ENCODE measurements at places on chromosomes 6 and 20.

DNA sequence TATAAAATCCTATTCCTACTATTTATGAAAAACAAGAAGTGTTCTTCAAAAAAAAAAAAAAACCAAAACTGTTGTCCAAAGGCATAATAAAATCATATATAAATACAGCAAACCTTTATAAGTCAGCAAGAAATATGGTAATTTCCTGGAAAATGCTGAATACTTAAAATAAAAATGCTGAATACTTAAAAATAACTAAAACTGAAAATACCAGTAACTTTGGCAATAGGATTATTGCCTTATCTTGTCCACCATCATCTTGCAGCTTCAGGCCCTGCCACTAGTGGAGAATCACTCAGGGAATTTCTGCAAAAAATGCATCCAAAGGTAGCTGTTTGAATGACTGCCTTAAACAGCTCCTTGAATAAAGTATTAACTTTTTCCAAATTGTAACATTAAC is 24.5 kb downstream of the CCNC start:
- no peak for DNase-seq

DNA sequence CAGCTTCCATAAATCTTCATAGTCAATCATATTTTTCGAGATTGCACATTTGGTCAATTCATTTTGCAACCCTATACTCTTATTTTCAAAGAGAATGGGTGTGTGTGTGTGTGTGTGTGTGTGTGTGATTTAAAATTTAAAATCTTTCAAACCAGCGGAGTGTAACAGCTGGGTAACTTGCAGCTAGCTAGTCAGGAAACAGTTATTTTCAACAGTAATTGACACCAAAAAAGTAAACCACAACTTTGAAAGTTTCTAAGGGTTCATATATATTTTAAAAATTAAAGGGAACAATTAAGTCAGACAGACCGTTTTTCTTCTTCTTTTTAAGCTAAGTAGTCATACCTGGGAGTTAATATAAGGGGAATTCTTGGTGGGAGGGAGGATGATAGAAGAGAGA is 57.0 kb downstream of the PRR18 start:
- no peak for DNase-seq

DNA sequence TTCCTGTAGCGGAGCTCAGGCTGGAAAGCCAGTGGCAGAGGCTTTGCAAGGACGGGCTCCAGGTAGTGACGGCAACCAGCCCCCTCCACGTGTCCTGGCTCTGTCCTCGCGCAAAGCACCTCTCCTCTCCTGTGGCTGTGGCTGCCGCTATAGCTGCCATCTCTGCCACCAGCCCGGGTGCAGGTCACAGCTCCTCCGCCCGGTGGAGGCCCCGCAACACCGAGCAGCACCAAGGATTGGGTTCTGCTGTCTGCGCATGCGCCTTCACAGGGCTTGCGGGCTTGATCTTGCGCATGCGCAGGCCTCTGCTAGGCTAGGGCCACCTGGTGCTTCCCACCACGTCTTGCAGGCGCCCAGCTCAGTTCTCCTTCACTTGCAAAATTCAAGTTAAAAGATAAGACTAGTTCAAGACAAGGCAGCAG is 625.4 kb downstream of the QKI start:
- peak; percentile 37 for DNase-seq

DNA sequence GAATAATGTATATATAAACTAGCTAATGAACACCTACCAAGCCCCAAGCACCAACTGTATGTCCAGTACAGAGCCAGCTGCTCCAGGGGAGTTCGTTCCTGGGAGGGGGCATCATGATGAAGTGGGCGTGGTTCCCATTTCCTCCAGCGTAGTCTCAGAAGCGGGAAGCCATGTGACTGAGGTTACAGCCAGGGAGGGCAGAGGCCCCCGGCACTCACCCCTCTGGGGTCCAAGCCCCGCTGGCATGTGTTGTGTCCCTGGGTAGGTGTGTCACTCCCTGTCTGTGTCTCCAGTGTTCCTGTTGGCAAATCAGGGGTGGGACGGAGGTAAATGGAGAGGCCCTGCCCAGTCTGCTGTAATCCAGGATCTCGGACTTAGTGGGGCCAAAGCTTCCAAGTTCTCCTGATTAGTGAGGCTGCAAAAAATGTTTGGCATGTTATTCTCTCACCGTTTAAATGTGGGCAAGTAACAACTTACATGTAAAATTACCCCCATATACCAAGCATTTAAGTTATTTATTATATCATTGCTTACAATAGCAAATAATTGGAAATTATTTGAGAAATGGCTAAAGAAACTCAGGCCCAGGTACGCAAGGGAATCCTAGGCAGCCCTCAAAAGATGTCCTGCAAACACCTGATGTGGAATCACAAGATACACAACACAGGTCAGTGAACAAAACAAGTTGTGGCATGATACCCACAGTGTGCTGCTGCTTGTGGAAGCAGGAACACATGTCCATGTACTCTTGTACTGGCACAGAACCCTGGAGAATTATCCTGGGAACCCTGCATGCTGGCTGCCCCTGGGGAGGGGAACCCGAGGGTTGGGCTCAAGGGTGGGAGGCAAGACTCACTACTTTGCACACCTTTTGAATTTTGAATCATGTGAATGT is 22.2 kb downstream of the FAM110A start:
- no peak for DNase-seq

DNA sequence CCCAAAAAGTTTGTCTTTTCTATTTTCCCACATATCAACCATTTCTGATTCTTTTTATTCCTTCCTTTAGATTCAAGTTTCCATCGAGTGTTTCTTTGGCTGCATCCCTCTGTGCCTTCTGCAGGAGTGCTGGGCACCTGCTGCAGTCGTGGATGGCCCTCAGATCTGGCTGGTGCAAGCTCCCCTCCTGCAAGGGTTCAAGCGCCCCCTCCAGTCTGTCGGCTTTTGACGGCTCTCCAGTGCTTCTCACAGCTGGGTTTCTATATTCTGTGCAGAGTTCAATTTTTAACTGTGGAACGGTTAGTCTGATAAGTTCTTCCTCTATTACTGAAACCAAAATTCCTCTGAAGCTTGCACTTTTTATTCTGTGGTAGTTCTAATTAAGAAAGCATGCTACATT is 132.1 kb downstream of the HUS1B start:
- DNase-seq: no peak

DNA sequence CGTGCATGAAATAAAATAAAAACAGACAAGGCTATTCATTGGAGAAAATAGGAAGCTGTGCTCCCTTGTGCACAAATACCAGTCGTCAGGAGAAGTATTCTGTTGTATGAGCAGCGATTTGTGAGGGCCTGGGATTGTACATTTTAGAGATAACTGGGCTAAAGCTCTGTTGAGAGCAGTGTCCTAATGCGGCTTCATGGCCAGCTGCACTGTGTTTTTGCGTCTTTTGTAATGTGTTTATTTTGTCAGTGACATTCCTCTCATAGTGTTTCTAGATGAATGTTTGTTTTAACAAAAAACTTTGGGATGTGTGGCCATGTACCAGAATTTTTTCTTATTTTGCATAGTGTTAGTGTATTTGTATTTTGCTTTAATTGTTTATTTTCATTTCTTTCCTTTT is 14.8 kb downstream of the ERMARD start:
- DNase-seq: no peak

DNA sequence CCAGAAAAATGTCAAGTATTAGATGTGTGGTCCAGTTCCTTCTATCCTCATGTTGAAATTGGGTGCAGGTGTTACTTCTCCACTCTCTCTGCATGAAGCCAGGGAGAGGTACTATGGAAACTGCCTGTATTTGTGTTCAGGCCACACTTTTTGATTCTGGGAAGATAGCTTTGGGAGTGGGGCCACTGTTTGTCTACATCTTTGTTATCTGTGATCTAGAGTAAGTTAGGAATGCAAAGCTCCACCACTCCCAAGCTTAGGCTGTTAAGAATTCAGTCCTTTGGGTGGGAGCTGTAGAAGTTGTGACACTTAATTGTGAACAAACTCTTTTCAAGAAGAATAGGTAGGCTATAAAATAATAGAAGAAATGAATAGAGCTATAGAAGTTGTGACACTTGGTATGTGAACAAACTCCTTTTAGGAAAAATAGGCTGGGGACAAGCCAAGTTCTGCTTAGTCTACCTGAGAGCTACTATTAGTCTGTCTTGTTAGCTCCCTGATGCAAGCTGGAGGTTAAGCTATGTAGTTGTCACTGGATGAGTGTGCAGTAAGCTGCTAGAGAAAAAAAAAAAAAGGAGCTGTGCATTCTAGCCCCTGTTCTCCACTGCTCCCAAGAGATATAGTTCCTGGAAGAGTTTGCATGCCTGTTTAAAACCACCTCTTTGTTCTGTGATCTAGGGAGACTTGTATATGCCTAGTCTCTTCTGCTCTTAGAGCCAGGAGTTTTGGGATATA is 7.1 kb upstream of the GFRAL start:
- DNase-seq: no peak

GRCh38 chr6:26330859-26331217 is 34.2 kb upstream of the BTN3A2 start:
- no peak for DNase-seq

DNA sequence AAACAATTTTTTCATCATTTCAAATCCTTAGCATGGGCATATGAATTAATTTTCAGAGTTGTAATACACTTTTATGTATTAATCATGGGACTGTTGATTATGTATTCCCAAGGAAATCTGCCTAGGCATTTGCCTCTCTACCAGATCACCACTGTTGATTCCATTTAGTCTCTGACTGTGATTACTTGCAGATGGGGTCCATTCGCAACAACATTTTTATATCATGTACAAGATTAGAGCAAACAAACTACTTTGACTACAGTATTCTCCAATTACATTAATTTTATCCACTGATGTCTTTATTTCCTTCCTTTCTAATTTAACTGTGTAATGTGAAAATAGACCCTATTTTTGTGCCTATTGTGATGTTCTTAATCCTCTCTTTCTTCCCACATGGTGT is 831.4 kb upstream of the SLC35B3 start:
- DNase-seq: no peak

DNA sequence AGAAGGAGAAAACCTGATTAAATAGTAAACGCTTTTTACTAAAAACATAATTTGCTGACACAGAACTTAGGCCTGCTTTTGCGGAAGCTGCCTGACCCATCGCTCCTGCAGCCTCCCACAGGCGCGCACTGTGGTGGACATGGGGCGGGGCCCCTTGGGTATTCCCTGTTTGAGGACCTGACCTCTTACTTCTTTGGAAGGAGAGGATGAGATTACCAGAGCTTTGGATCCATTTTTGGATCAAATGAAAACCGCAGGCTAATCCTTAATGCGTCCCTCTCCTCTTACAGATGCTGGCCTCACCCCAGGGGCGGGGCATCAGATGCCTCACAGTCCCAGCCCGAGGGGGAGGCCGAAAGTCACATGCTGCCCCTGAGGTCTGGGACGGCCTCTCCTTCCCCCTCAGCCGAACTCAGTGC is 151.0 kb downstream of the SCML4 start:
- DNase-seq: no peak

GRCh38 chr6:165956874-165957273 is 210.8 kb downstream of the TBXT start:
- DNase-seq: no peak

DNA sequence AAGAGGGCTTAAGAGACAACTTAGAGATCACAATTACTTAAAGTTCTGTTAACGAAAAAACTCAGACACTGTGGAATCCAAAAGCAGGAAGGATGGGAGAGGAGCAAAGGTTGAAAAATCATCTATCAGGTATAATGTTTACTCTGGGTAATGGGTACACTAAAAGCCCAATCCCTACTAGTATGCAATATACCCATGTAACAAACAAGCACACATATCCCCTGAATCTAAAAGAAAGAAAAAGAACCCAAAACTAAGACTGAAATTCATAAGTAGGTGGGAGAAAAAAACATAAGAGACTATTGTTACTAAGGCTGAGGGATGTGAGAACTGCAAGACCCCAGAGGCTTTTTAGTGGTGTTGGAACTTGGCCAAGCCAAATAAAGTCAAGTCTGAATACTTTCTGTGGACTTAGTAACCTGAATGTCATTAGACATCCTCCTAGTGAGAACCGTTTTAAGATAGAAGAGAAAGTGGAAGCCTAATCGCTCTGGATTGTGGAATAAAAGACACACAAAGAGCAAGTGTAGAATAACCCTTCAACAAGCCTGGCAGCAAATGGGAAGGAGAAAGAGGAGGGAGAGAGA is 189.4 kb upstream of the RNF217 start:
- no peak for DNase-seq

- DNase-seq: no peak
These were observed 33.5 kb downstream of the GCM1 start for GRCh38 chr6:53115113-53115512.

DNA sequence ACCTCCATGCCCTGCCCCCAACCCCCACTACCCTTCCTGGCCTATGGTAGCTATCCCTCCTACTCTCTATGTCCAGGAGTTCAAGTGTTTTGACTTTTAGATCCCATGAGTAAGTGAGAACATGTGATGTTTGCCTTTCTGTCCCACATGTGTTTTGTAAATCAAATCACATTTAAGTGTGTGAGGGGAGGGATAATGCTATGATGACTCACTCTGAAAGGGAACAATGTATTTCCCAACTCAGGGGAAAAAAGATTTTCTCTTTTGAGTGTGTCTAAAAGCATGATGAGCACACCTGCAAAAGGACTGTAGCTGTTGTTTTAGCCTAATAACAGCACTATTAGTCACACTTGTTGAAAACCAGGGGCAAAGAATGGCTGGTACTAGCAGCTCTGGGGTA is 193.7 kb downstream of the GJA10 start:
- no peak for DNase-seq

GRCh38 chr20:10475225-10475624 is 40.1 kb downstream of the SLX4IP start:
- DNase-seq: no peak

GRCh38 chr20:1124421-1124820 is 6.0 kb downstream of the PSMF1 start:
- DNase-seq: no peak

DNA sequence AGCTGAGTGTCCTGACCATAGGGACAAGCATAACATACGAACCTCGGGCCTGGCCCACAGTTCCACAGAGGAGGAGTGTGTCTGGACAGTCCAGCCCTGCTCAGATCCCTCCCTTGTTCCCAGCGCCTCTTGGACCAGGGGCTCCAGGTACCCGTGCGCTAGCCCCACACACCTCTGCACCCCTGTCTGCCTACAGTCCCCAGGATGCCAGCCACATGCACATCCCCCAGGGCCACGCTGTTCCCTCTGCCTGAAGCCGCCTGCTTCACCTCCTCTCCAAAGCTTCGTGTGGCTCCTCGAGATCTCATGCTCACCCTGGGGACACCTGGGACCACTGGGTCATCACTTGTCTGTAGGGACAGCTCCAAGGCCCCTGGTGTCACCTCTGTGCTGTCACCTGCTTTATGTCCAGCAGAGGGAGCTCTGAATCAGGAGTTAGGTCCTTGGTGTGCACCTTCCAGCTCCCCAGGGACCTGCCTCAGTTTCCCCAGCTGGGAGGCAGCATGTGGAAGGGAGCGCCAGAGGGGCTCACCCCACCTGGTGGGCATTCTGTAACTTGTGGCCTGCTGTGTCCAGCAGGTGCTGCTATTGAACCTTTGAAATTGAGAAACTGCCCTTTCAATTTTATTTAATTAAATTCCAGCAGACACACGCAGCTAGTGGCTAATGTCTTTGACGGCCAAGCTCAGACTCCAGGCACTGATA is 7.3 kb upstream of the YTHDF1 start:
- DNase-seq: peak; percentile 43

DNA sequence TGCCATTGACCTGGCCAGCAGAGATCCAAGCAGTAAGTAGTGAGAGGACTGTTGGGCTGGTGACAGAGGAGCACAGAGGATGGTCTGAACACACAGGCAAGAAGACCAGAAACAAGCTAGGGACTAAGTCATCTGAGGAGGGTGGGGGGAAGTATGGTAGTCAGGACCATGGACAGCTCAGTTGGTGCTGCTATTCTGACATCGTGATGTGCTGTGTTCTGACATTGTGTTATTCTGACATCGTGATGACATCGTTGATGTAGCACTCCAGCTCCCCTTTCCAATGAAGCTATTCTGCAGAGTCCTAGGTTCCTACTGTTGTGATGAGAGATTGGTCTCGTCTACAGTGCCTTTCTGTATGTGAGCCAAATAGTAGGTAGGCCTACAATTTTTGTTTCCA is 28.7 kb downstream of the CFAP206 start:
- peak; percentile 40 for DNase-seq

All from activated gamma-delta T cell treated with Interleukin-2 at 50 U/mL for 16 hours (primary cell).